ENCODE measurements at places on chromosomes 13 and 19. TPM values are rescaled to one million over a fixed set of nuclear protein-coding genes. Genes with fewer than 3 reads are reported as not detected.

GRCh38 chr19:38387550-38388348, at the start of gene GGN:
TSS of gene GGN (minus strand) at chr19:38388034. CDS start at chr19:38387261, 773 bp downstream.
- DNase-seq = peak; percentile 91

- DNase-seq = no peak
These were observed 52.0 kb downstream of the KLF2 start for GRCh38 chr19:16376649-16377048.

GRCh38 chr19:43553656-43554055, 20.7 kb downstream of the ZNF575 start:
- no peak for DNase-seq

DNA sequence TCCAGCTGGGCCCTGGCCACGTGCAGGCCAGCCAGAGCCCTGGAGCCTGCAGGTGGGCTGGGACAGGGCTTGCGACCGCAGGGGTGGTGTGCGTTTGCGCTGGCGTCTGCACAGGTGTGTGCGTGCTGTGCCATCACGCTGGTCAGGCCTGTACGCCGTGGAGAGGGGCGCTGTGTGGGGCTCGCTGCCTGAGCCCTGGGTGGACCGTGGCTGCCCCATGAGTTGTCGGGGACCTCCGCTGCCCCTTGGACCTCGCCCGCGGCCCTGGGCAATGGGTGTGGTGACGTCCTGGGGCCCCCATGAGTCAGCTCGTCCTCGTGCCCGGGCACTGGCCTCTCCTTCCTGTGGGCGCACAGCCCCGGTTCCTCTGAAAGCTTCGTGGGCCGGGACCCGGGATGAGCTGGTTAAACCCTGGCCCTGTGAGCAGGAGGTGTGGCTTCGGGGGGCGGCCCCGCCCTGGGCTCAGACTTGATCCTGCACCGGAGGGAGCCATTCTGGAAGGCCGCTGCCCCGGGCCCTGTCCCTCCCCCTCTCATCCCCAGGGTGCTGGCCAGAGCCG, 6.8 kb downstream of the CSNK1G2 start:
- no peak for DNase-seq

DNA sequence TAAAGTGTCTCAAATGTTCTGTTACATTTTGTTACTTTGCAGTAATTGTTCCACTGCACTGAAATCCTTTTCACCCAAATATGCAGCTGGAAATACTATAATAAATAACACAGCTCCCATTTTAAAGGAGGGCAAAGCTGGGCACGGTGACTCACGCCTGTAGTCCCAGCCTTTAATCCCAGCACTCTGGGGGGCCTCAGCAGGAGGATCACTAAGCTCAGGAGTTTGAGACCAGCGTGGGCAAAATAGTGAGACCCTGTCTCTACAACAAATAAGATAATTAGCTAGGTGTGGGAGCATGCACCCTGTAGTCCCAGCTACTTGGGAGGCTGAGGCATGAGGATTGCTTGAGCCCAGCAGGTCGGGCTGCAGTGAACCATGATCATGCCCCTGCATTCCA, 7.5 kb upstream of the UBAC2 start:
- no peak for DNase-seq

DNA sequence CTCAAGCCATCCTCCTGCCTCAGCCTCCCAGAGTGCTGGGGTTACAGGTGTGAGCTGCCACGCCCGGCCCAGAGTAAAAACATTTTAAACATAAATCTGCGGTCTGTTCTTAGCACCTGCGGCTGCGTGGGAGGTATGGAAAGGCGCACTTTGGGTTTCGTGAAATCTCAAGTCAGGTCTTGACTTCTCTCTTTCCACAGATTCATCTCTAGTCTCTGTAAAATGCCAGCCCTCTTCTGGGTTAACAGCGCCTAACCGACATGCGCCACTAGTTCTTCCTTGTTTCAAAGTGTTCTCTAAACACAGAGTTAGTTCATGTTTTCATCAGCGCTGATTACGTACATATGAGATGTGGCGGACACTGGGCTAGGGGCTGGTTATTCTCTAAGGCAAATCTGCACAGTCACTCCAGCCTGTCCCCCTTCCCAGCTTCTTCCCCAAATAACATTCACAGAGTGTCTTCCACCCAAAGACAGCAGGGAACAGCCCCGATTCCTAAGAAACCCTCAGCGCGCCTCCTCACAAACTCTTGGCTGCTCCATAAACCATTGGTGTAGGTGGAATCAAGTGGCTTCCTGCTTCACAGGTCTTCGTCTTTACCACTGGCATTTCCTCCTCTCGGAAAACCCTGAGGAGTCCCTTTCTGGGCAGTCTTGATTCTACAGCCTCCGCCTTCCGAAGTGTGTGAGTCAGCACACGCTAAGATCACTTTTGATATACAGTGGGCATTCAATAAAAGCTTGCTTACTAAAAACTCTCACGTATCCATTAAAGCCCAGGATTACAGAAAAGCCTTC, 1.4 kb downstream of the PARP4 start:
- DNase-seq = no peak

- no peak for DNase-seq
These were observed 102.5 kb downstream of the URI1 start for GRCh38 chr19:30044273-30045248.

GRCh38 chr13:90447034-90447733, 900.3 kb upstream of the MIR17HG start:
- no peak for DNase-seq

DNA sequence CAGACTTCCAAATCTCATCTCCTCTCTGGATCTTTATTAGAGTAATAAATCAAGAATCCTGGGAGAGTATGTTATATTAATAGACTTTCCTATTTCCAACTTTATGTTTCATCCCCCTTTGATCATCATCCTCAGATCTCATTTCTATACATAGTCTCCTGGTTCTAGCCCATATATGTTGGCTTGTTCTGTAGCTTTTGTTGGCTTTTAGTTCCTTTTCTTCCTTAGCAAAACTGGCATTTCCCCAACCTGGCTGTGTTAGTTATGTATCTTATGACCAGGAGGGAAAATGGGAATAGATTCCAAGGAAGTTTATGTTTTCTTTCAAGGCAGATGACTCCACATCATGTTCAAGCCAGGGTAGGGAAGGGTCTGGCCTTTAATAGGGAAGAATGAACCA, 2464.5 kb downstream of the PCDH9 start:
- no peak for DNase-seq

DNA sequence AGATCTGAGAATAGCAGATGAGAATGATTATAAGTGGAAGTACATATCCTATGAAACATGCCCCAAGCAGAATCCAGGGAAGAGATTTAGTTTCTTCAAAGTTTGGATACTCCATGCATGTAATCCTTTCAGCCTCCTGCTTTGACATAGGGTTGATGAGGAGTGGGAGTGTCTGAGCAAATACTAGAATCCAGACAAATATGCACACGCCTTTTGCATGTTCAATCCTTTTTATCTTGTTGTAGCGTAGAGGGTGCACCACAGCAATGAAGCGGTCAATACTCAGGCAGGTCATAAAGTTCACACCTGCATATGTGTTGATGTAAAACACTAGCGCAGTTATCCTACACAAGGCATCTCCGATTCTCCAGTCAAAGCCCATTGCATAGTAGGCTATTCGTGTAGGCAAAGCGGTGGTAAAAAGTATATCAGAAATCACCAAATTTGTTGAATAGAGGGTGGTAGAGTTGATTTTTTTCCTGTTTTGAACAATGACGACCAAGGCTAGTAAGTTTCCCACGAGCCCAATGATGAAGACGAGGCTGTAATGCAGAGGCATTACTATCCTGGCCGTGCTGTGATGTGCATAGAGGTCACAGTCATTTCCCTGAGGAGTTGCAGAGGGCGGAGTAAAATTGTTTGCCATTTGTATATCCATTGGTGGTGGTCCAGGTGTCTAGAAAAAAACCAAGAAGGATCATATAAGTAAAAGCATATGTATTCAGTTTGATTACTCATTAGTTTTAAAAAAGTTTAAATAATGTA, 11.5 kb downstream of the GPR183 start:
- no peak for DNase-seq

GRCh38 chr19:2084993-2085720, 11.0 kb downstream of the MOB3A start:
- no peak for DNase-seq

DNA sequence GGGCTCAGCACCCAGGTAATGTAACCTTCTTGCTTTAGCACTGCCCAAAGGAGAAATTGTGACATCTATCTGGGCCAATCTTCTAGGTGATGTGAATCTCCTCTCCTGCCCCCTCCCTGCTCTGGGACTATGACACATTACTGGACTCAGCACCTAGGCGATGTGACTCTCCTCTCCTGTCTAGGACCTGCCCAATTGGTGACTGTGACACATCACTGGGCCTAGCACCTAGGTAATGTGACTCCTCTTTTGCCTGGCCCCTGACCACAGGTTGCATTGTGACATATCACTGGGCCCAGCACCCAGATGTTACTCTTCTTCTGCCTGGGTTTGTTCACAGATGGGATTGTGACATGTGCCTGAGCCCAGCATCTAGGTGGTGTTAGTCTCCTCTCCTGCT, 45.0 kb downstream of the ZNF85 start:
- no peak for DNase-seq

DNA sequence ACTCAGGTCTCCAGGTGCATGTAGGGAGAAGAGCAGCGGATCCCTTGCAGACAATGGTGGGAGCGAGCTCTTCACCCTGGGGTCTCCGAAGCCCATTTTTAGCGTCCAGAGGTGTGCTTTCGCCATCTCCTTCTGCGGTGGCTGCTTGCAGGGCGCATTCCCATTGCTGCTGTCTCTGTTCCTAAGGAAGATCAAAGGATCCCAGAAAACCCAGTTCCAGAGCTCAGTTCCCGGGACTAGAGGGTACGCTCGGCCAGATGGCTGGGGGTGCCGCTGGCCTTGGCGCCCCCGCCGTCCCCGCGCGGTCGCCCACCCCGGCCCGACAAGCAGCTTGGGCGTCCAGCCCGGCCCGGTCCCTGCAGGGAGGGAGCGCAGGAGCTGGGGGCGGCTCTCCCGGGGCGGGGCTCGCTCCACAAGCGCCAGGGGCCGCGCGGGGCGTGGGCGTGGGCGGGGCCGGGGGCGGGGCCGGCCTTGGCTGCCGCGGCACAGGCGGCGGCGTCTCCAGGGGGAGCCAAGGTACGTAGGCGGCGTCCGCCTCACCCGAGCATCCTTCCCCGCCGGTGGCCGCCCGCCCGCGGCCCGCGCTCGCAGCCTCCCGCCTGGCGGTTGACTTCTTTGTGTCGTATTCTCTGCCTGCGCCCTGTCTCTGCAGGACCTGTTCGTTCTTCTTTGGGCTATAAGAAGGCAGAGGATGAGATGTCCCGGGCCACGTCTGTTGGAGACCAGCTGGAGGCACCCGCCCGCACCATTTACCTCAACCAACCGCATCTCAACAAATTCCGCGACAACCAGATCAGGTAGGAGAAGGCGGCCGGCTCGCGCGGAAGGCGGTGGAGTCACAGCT, 96.8 kb downstream of the ATP8A2 start:
- no peak for DNase-seq

- DNase-seq = no peak
These were observed 155.5 kb downstream of the FLT1 start for GRCh38 chr13:28339419-28339818.

RETN gene
- 1.1 TPM for total RNA-seq

SKA3 gene
- 1.2 TPM for total RNA-seq

KCTD12 gene
- 202 TPM for total RNA-seq

CYP2A6 gene
- not detected for total RNA-seq

RASGRP4 gene
- 7.0 TPM for total RNA-seq

PPP2R1A gene
- 139 TPM for total RNA-seq

Data from sciatic nerve (tissue), 2 donors.